ENCODE measurements at places on chromosomes 2 and 18.

- DNase-seq, result no peak
These were observed 246.0 kb upstream of the LYPD1 start for GRCh38 chr2:132915812-132916549.

- DNase-seq, result no peak
These were observed 5.5 kb downstream of the LPIN2 start for GRCh38 chr18:3007491-3007890.

DNA sequence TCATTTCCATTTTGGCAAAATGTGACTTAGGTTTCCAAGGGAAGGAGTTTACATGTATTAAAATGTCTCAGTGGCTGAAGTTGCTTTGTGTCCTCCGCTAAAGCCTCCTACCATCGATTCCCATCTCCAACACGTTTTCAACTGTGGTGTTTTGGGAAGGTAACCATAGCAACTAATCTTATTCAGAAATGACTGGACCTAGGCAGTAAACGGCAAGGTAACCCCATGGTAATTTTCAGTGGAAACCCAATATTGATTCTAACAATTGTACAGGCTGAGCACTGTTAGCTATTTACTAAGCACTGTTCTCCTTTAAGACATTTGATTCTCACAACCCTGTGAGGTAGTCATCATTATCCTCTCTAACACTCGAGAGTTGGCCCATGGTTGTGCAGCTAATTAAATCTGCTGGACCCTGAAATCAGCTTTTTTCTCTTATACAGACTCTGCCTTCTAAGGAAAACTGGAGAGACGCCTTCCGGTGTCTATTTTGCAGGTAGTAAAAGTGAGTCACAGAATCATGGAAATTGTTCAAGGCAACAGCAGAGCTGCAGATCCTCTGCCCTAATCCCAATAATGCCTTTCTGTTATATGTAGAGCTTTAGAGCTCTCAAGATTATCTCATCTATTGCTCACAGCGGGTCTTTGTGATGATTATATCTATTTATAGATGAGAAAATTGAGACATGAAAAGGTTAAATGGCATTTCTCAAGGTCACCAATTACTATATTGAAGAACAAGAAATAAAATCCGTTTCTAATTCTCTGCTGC is 36.2 kb downstream of the FASTKD2 start:
- no peak for DNase-seq

DNA sequence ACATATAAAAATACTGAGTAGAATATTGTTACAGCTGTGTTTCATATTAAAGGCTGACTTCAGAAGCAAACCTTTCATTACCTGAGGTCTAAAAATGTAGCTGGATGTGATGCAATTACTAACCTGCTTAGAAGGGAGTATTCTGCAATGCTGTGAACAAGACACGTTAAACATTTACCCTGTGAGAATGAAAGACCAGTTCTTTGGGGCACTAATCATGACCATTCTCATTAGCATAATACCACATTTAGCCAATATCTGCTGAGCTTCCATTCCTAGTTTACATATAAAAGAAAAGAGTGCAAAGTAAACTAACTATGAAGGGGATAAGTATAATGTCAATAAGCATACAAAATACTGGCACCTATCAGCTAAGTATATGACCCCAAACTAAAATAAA is 784.0 kb upstream of the KLHL29 start:
- no peak for DNase-seq

GRCh38 chr2:100610381-100610831 is 47.6 kb downstream of the PDCL3 start:
- DNase-seq, result peak; percentile 62

- peak; percentile 4 for DNase-seq
These were observed 38.9 kb upstream of the GMCL1 start for GRCh38 chr2:69790601-69790959.

- DNase-seq, result no peak
These were observed 6.3 kb downstream of the RAX start for GRCh38 chr18:59266886-59267502.

- peak; percentile 39 for DNase-seq
These were observed 202.6 kb downstream of the TGIF1 start for GRCh38 chr18:3652380-3653262.

GRCh38 chr2:164933671-164934189 is 21.6 kb downstream of the SLC38A11 start:
- no peak for DNase-seq

- DNase-seq, result no peak
These were observed 410.8 kb upstream of the POU3F3 start for GRCh38 chr2:104443145-104443544.

DNA sequence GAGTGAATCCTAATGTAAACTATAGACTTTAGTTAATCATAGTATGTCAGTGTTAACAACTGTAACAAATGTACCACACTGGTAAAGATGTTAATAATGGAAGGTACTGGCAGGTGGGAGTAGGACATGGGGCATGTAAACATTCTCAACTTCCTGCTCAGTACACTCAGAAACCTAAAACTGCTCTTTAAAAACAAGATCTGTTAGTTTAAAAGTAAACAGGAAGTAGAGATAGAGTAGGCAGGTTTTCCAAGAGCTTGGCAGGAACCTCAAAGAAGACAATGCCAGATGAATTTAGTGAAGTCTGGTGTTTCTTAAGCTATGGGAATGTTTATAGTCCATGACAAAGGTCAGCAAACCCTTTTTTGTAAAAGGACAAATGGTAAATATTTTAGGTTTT is 46.6 kb downstream of the CCDC138 start:
- DNase-seq, result no peak

- DNase-seq, result no peak
These were observed 12.6 kb upstream of the TMEM37 start for GRCh38 chr2:119419065-119419464.

GRCh38 chr2:128260239-128261138 is 58.2 kb downstream of the HS6ST1 start:
- peak; percentile 85 for DNase-seq
